Hypothalamus (tissue), 51 donors: ENCODE measurements at places on chromosomes 6 and 20.

- DNase-seq = no peak
These were observed 96.7 kb downstream of the GMDS start for GRCh38 chr6:2148748-2149147.

DNA sequence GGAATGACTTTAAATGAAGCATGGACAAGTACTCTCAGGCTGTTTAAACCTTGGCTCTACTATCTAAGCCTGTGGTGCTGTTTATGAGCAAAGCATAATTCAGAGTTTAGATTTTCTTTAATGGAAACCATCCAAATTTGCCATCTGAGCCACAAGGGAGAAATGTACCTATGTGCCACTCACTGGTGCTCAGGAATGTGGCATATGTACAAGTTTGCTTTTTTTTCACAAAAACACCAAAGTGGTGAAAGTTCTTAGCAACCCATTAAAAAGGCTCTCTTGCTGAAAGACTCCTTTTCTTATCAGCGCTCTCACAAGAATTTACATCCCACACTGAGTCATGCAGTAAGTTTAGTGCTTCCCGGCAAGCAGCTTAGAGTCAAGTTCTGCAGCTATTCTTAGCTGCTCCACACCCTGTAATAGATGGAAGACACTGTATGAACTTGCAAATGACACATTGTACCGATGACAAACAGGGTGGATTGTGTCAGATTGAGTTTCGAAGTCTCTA is 57.3 kb upstream of the MLIP start:
- DNase-seq = no peak

- DNase-seq = no peak
These were observed 7.3 kb downstream of the ZC3H12D start for GRCh38 chr6:149477544-149477943.

DNA sequence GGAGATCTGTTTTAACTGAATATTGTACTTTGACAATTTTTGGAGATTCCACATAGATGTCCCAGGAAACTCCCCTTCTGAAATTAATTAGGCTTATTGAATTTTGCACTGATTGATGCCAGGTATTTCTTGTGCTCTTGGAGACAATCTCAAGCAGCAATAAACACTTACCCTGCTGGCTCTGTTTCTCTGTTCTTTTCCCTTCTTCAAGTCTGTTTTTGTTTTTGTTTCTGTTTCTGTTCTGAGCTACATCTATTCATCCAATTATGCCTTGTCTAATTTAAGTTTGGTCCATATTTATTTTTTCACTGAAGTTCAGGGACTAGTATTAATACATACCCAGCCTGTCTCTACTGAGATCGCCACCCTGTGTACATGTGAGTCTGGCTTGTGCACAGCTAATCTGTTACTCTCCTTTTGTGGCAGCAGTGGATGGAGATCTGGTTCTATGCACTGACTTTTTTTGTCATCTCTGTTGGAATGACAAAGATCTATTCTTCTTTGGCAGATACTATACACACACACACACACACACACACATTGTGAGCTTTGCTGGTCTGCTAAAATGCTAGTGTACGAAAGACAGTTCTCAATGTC is 51.9 kb downstream of the IL22RA2 start:
- DNase-seq = no peak

DNA sequence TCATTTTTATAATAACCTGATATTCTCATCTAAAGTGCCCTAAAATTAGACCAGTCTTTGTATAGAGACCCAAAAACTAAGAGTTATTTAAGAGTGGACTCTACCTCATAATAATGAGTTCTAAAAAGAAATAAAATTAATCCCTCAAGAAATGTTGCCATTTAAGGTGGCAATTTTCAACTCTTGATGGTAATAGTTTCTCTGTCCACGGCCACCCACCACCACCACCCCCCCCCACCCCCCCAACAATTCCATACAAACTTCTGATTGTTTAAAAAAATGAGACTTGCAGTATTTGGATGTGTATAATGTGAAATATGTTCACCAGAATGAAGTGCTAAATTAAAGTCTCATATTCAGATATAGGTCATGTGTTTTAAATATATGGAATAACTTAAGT is 2.4 kb downstream of the MAP7 start:
- DNase-seq = no peak

DNA sequence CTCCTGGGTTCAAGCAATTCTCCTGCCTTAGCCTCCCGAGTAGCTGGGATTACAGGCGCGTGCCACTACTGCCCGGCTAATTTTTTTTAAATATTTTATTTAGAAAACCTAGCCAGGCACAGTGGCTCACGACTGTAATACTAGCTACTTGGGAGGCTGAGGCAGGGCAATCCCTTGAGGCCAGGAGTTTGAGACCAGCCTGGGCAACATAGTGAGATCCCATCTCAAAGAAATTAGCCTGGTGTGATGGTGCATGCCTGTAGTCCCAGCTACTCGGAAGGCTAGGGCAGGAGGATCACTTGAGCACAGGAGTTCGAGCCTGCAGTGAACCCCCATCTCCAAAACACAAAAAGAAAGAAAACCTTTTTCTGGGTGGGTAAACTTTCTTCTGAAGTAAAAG is 2.4 kb downstream of the SLC44A4 start:
- DNase-seq = no peak

DNA sequence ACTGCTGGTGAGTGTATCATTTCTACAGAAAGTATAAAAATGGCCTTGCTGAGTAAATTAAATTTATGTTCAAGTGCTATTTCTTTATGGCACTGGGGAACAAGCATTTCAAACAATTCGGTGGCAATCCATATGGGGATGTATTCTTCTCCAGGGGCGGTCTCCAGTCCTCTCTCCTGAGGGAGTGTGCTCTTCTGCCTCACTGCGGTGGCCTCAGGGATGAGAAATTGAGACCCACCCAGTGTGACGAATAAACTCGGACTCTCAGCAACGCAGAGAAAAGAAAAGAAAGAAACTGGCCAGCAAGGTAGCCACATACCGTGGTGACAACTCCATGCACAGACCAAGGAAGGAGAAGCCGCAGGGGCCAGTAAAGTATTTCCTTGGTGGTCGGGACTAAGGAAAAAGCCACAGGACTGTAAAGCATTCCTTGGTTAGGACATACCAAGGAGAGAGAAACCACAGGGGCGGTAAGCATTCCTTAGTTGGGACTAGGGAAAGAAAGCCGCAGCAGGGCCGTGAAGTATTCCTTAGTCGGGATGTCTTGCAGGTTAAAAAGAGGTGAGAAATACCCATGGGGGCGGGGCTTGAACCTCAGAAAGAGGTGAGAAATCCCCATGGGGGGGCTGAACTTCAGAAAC is 13.6 kb upstream of the GOPC start:
- no peak for DNase-seq

- no peak for DNase-seq
These were observed 231.6 kb downstream of the TBXT start for GRCh38 chr6:165936096-165936495.

DNA sequence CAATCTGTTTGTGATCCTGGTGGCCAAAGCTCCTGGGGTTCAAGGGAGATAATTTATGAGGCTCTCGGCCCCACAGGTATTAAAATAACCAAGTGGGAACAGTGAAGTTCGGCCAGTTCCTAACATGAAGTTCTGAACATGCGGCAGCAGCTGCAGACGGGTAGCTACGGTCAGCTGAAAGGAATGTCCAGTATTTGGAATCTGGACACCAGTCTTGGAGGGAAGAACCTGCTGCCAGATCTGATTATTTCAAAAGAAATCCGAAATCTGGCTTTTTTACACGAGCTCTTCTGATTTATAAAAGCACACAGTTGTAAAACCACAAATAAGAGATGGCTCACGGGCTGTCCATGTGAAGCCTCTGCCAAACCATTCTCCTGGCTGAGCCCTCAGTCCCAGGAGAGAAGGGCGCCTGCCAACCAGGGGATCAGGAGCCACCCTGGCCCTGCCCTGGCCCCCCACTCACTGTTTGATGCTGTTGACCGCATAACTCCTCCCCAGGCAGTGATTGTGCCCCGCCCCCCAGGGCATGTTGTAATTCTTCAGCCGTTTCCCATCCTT is 28.2 kb upstream of the KCNB1 start:
- DNase-seq = no peak

GRCh38 chr6:11207199-11207968 is 25.1 kb downstream of the NEDD9 start:
- DNase-seq = no peak

- DNase-seq = no peak
These were observed 529.1 kb upstream of the CITED2 start for GRCh38 chr6:139903411-139904157.

- no peak for DNase-seq
These were observed 161.3 kb upstream of the RREB1 start for GRCh38 chr6:6946206-6947155.

DNA sequence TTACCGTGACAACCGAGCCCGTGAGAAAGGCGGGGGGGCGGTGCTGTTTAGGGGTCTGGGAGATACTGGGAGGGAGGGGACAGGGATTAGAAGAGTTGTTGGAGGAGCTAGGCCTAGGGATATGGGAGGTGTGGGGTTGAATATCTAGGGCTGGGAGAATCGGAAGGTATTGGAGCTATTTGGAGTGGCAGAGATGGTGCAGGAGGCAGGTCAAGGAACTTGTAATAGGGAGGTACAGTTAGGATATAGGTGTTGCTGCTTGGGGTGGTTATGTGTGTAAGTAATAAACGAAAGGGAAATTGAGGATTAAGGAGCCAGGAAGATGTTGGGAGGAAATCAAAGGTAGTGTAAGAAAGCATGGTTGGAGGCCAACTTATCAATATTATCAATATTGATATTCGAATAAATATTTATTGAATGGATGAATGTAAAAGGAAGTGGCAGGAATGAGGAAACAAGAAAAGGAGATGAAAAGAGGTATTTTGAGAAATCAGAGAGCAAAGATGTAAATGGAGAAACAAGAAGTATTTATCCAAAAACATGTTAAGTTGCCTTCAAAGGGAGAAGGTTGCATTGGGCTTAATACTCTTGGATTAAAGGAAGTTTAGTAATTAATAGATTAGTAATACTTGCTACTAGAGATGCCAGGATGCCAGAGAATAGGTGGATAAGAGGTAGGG is 602 bp downstream of the PPP1R11 start:
- DNase-seq = no peak

- DNase-seq = no peak
These were observed 10.4 kb upstream of the ABHD16B start for GRCh38 chr20:63850689-63851547.

DNA sequence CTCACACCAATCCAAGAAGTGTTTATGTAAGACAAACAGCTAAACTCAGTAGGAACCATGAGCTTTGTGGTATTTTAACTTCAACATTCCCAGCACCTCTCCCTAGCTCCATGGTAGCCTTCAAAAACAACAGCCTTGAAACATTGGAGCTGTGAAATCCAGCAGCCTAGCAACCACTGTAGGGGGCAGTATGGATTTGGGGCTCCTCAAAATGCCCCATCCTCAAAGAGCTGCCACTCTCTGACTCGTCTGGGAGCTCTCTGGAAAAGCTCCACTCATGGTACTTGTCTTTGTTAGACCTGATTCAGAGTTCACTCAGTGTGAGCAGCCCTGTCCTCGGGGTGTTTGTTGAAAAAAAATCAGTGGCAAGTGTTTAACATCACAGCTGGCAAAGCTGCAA is 82.9 kb downstream of the KIF6 start:
- no peak for DNase-seq

DNA sequence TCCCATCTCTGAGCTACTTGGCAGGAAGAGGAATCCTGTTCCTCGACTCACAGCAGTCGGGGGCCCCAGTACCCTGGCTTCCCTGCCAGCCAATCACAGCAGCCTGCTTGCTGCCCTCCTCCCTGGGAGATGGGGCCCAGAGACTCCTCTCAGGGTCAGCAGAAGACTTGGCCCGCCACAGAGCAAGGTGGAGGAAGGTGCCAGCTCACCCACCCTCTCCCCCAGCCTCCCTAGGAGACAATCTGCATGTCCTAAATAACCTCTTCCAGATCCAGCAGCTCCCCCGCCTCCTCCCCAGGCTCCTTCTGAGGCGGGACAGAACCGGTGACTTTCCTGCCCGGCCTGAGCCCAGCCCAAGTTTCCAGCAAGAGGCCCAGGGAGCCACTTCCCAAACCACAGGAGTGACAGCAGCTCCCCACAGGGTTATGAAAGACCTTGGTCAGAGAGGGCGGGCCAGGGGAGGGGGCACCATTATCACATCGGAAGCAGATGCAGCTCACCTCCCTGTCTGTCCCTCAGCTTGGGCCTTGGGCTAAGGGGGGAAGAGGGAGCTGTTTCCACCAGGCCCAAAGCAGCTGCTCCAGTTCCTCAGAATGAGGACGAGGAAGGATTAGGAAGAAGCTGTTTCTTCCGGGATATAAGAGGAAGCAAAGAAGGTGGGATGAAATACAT is 2.3 kb downstream of the CCND3 start:
- peak; percentile 45 for DNase-seq

DNA sequence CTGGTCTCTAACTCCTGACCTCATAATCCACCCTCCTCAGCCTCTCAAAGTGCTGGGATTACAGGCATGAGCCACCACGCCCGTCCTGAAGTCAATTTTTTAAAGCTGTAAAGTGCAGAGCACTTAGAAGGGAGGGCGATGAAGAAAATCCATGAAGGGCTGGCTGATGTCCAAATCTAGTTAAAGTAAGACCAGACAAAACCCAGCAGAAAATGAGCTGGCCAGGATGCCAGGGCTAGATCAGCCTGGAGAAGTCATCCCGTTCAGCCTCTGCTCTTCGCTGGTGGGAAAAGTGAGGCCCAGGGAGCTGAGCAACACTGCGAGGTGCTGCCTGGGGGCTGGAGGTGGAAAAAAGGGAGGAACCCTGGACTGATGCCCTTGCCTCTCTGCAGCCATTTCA is 3.1 kb downstream of the BPIFB4 start:
- DNase-seq = no peak

GRCh38 chr6:54244430-54244829 is 63.8 kb upstream of the TINAG start:
- DNase-seq = no peak

GRCh38 chr20:39851459-39851858 is 837.6 kb downstream of the MAFB start:
- DNase-seq = no peak

GRCh38 chr20:24507182-24507853 is 37.9 kb downstream of the SYNDIG1 start:
- no peak for DNase-seq

- no peak for DNase-seq
These were observed 14.6 kb downstream of the HDGFL1 start for GRCh38 chr6:22583927-22584326.

GRCh38 chr6:8814440-8815000 is 379.2 kb upstream of the SLC35B3 start:
- no peak for DNase-seq

DNA sequence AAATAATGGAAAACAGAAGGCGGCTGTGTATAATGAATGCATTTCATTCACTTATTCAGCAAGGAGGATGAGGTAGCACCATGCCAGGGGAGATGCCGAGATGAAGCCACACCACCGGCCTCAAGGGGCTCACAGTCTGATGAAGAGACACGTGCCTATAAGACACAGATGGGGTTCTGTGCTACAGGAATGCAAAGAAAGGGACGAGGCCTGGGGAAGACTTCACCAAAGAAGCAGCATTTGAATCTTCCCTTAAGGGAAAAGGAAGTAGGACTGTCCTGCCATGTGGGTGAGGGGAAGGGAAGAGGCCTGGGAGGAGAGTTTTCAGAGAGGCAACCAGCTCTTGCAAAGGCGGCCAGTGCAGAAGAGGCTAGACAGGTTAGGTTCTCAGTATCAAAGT is 98.9 kb downstream of the PSMG4 start:
- no peak for DNase-seq
